ENCODE measurements at places on chromosomes 5 and 9. TPM values are rescaled to one million over a fixed set of nuclear protein-coding genes. Genes with fewer than 3 reads are reported as not detected.

- no peak for DNase-seq
Measured at GRCh38 chr5:126983874-126984266, 46.5 kb downstream of the MARCHF3 start.

DNA sequence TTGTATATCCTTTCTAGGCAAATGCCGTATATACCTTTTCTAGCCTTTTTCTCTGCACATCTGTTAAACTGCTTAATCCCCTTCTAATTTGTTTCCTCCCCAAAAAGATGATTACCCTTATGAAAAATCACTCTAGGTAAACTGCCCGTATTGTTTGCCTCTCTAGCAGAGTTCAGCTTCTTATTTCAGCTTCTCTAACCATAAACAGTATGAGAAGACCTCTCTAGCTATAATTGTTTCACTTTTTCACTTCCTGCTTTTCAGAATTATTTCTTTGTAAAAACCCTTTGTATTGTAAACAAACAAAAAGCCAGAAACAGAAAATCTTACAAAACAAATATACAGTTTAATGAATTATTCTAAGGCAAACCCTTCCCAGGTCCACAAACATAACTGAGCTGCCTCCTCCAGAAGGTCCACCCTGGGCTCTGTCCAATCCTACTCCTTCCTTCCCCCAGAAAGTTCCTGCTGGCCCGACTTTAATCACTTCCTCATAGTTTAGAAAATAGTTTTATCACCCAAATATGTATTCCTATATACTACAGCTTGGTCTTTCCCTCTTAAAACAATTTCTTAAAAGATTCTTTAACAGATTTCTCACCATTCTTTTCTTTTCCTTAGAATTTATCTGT lies 158.1 kb downstream of the FGF1 start:
- no peak for DNase-seq

DNA sequence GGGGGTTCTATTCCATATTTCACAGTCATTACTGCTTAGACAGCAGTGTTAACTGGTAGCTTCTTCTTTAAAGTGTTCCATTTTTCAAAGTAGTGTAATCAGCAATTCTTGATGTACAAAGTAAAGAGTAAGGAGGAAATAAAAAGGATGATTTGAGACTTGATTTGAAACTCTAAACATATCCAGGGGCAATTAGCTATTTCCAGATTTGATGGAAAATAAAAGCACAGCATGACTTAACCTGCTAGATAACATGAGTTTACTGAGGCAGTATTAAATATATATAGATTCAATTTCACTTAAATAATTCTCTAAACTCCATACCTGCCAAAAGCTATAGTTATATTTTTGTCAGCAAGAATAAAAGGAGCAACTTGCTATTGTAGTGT lies 29.8 kb downstream of the NR2F1 start:
- no peak for DNase-seq

DNA sequence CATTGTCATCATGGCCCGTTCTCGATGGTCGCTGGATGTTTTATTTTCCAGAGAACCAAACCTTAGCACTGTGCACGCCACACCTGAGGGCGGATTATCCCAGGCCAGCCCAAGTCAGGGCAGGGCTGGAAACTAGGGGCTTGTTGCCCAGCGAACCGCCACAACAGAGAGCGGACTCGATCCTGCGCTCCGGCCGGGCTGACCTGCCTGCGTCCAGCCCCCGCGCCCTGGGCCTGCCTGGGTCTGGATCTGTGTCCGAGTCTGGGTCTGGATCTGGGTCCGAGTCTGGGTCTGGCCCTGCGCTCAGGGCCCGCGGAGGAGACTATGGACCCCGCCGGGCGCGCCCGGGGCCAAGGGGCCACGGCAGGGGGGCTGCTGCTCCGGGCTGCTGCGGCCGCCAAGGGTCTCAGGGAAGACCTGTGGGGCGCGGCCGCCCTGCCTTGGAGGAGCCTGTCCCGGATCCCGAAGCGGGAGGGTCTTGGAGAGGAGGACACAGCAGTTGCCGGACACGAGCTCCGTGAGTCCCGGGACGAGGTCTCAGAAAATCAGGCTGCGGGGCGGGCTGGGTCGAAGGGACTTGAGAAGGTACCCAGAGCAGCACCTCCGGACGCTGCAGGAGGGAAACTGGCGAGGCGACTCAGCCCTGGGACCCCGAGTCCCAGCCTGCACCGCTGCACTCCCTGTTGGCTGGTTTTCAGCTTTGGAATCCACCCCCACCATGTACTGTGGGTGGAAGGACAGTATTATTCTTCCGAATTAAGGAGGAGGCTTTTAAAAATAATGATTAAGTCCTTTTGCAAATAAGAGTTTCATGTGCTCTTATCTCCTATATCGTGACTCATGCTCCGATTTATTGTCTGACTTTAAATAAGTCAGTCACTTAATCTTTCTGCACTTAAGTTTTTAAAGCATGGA lies at the start of gene ANKDD1B:
ANKDD1B (plus strand) TSS at position 143 of the 915 bp plus-strand sequence; CDS start at position 325, 182 bp downstream.
- peak; percentile 49 for DNase-seq

DDX4 gene
- total RNA-seq = not detected

DNA sequence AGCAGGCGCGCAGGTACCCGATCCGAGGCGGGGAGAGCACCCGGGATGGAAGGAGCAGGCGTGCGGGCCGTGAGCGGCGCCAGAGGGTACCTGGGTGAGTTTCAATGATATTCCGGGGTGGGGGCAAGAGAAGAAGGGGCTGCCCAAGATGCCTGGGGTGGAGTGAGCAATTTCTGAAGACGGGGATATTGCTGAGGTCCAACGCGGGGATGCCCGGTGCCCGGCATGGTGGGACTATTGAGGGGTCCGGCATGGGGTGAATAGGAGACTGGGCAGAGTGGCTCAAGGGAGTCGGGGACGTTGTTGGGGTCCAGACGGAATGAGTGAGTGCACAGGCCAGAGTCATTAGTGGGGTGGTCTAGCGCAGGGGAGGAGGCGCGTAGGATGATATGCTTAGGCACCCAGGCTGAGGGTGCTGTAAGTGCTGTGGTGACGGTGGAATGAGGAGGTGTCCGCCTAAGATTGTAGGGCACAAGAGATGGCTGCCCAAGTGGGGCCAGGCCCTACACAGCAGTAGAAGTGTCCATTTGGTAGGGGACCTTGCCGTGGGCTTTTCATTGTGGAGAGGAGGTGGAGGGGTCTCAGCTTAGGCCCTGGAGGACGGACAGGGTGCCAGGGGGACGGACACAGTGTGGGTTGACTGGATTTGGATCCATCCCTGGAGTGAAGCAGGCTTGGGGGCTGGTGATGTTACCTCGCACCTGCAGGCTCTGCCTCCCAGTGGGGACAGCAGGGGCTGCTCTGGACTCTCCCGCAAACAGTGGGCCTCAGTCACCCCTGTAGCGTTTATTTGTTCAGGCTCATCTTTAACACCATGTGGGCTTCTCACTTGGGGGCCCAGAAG lies 719 bp downstream of the MIGA2 start:
- DNase-seq = no peak

GRCh38 chr9:76101947-76102346 lies 211.5 kb downstream of the PCSK5 start:
- DNase-seq = no peak

DNA sequence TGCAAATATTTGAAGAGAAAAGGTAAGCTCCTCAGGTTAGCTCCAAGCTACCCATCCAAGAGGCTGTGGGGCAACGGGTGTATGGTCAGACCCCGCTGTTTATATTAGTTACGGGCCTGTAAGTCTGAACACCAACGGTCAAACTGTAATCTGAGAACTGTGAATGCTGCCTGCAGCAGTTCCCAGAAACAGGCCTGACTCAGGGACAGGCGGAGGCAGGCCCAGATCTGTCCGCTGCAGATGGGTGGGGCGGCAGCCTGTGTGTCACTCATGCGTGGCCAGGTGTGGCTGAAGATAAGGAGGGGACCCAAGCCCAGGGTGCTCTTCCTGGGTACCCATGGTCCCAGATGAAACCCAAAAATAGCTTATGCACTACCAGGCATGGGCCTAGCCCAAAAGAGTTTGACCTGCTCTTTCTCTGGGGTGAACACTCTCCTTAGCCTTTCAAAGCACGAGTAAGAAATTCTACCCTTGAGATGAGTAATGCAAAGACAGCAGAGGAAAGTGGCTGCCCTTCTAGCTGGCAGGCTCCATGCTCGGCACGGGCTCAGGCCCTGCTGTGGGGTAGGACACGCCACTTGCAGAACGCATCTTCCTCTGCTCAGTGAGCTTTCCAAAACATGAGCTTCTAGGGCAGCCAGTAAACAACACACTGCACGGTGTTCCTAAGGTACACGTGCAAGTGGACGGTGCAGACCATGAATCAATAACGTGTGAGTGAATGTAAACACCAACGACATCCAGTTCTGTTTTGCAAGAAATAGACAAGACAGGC lies 9.1 kb downstream of the UBAC1 start:
- peak; percentile 89 for DNase-seq

DNA sequence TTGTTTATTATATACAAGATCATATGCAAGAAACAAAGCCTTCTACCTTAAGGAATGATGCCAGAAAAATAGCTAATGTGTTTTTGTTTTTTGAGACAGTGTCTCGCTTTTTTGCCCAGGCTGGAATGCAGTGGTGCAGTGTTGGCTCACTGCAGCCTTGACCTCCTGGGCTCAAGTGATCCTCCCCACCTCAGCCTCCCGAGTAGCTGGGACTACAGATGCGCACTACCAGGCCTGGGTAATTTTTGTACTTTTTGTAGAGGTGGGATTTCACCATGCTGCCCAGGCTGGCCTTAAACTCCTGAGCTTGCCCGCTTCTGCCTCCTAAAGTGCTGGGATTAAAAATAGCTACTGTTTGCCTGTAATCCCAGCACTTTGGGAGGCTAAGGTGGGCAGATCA lies 15.1 kb downstream of the ERCC6L2 start:
- DNase-seq = no peak

IL13 gene
- not detected for total RNA-seq

DNA sequence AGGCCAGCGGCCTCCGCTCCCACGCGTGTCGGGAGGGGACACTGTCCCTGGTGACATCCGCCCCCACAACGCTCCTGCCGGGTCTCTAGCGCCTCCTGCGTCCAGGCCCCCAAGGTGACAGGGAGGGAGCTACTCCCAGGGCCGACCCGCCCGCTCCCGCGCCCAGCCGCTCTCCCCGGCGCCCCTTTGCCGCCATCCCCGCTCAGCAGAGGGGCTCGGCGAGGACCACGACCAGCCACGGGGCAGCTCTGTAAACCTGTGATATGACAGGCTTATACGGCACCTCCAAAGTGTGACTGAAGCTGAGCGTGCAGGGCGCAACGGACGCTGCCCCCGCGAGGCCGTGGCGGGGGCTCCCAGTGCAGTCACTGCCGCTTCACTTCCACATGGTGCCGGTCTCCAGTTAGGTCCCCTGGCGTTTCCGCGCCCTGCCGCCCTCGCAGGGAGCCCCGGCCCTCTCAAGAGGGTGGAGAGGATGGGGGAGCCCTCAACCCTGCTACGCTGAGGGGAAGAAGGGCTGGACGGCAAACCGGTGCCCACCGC lies 978 bp upstream of the ADCY2 start:
- peak; percentile 33 for DNase-seq

DNA sequence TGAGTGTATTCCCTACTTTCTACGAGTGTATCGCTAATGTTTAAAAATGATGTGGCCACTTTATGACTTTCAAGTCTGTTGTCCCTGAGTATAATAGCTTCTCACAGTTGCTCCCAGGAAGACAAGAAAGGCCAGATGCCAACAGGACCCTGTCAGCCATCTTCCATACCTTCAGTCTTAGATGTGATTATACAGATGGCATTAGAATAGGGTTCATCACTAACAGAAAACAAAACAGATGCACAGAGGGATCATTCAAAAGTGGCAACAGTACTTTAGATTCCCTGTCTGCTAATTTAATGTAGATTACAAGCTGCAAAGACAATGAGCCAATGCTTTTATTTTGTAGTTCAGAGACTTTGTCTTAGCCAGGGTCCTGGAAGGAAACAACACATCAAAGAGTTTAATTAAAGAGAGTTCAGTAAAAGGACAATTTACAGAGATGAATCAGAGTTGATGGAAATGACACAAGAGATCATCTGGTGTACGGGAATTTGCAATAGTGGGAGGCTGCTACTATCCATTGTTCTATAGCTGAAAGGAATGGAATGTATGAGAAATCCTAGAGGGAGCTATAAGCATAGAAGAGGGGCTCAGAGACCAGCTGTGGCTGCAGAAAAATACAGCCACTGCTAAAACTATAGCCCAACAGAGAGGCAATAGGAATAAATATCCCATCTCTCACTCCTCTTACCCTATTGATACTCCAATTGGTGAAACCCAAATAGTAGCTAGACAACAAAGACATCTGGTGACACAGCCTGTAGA lies 393.7 kb upstream of the SMC2 start:
- no peak for DNase-seq

IFNA21 gene
- not detected for total RNA-seq

Measured in Daoy (cell line).